ENCODE measurements at places on chromosomes 5 and 9. TPM values are rescaled to one million over a fixed set of nuclear protein-coding genes. Genes with fewer than 3 reads are reported as not detected.

Gene TERT
- 1.8 TPM for total RNA-seq

Gene DPP7
- total RNA-seq, result 235 TPM

Gene NXNL2
- not detected for total RNA-seq

Gene OGN
- not detected for total RNA-seq

Gene WDR38
- total RNA-seq, result not detected

Gene P4HA2
- 0.37 TPM for total RNA-seq

Gene ADRB2
- 1.1 TPM for total RNA-seq

Gene NDUFB6
- total RNA-seq, result 13.9 TPM

Gene SUSD3
- total RNA-seq, result 83.5 TPM

Gene CCNO
- not detected for total RNA-seq

Gene ADAMTSL2
- total RNA-seq, result 0.73 TPM

All from naive thymus-derived CD4-positive, alpha-beta T cell (primary cell).